Prostate gland (tissue), 2 donors: ENCODE measurements at places on chromosomes 16 and 17. TPM values are rescaled to one million over a fixed set of nuclear protein-coding genes. Genes with fewer than 3 reads are reported as not detected.
A peak's percentile ranks its signal among the peaks of the same experiment; 100 is the strongest.

- no peaks in the 10 kb centered on the region for H3K27me3 ChIP-seq
- no peaks in the 10 kb centered on the region for H3K36me3 ChIP-seq
- no peak overlapping the region for H3K27ac ChIP-seq
- DNase-seq = no peak
- no peak overlapping the region for H3K4me3 ChIP-seq
Measured at GRCh38 chr16:47643323-47644000, 182.3 kb downstream of the PHKB start.

GRCh38 chr16:20851601-20852000, 45.3 kb downstream of the REXO5 start:
- no peaks in the 10 kb centered on the region for H3K27me3 ChIP-seq
- no peak overlapping the region for H3K4me3 ChIP-seq
- peaks cover 14% of the 10 kb centered on the region for H3K4me1 ChIP-seq
- DNase-seq = peak; percentile 86
- peak overlapping the region; percentile 66 for H3K27ac ChIP-seq
- no peaks in the 10 kb centered on the region for H3K36me3 ChIP-seq

DNA sequence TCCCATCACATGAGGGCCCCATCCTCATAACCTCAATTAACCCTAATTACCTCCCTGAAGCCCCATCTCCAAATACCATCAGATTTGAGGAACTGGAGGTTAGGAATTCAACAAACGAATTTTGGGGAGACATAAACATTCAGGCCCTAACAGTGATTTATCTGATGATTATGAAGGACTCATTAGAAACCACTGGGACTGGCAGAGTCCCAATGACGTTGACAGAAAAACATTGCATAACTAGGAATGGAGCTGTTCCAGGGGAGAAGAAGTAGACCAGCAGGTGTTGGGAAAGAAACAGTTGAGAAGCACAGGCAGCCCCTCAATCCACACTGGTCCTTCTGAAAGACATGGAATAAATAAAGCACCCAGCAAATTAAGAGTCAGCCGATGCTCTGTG, 282.0 kb downstream of the MAP2K4 start:
- no peak overlapping the region for H3K27ac ChIP-seq
- no peaks in the 10 kb centered on the region for H3K4me1 ChIP-seq
- H3K27me3 ChIP-seq = no peaks in the 10 kb centered on the region
- H3K4me3 ChIP-seq = no peak overlapping the region

DNA sequence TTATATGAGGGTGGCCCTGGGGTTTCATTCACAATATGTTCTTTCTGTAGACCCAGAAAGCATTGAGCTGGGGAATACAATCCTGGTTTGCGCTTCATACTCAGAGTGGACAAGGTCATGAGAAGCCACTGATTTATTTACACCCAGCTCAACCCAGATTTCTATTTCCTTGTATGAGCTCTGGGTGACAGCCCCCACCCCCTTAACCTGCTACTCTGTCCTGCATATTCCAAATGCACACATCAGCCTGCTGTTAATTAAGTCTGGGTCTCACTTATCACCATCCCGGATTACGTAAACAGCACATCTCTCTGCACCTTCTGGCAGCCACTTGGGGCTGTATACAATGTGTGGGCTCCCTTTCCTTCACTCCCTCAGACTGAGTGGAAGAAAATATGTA, 102.4 kb downstream of the DNAH9 start:
- H3K4me3 ChIP-seq = no peak overlapping the region
- no peak for DNase-seq
- no peak overlapping the region for H3K27ac ChIP-seq
- no peaks in the 10 kb centered on the region for H3K27me3 ChIP-seq
- H3K36me3 ChIP-seq = no peaks in the 10 kb centered on the region

- no peaks in the 10 kb centered on the region for H3K4me1 ChIP-seq
- H3K27me3 ChIP-seq = no peaks in the 10 kb centered on the region
- H3K36me3 ChIP-seq = no peaks in the 10 kb centered on the region
- DNase-seq = no peak
Measured at GRCh38 chr16:85987750-85988078, 88.8 kb downstream of the IRF8 start.

- no peaks in the 10 kb centered on the region for H3K4me1 ChIP-seq
- no peaks in the 10 kb centered on the region for H3K27me3 ChIP-seq
- H3K4me3 ChIP-seq = peak within 1 kb of the TSS; percentile 50
- no peak within 1 kb of the TSS for H3K27ac ChIP-seq
Measured at GRCh38 chr16:57284209-57284951, at the start of gene PLLP. Gene PLLP (minus strand): TSS chr16:57284672. CDS start chr16:57284540, 132 bp downstream.

- no peak overlapping the region for H3K4me3 ChIP-seq
- no peaks in the 10 kb centered on the region for H3K36me3 ChIP-seq
- no peak overlapping the region for H3K27ac ChIP-seq
- H3K27me3 ChIP-seq = no peaks in the 10 kb centered on the region
- DNase-seq = no peak
Measured at GRCh38 chr17:50311112-50311460, 34.8 kb upstream of the XYLT2 start.

DNA sequence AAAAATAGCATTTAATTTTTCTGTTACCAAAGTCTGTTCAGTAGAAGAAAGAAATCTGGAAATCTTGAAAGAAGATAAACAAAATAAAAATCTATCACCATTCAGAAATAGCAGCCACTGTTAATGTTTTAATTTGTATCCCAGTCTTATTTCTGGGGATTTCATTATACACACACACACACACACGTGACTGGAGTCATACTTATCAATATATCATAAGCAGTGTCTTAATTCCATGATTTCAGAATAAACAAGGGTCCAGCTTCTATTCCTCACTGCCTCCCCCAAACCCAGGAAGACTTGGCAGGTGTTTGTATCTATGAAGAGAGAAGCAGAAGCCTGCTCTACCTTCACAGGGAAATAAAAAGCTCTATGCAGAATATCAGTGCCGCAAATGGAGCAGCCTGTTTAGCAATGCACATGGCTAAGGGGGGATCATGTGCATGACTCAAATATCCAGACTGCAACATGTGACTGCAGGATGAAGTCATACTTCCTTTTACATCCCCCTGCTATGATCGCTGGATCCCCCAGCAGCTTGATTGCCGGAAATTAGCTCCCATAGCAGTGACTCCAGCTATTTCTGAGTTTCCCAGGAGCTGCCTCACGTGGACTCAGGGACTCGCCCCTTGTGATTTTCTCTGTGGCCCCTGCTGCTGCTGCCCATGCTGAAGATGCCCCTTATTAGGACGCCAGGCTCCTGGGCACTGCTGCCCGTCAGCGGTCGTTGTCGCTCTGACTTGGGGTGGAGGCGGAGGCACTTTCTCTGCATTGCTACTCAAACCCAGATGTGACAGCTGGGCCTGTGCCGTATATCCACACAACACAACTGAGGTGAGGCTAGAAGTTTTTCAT, 341.0 kb downstream of the CPPED1 start:
- H3K4me1 ChIP-seq = no peaks in the 10 kb centered on the region
- H3K27ac ChIP-seq = no peak overlapping the region
- no peaks in the 10 kb centered on the region for H3K36me3 ChIP-seq
- no peak for DNase-seq

DNA sequence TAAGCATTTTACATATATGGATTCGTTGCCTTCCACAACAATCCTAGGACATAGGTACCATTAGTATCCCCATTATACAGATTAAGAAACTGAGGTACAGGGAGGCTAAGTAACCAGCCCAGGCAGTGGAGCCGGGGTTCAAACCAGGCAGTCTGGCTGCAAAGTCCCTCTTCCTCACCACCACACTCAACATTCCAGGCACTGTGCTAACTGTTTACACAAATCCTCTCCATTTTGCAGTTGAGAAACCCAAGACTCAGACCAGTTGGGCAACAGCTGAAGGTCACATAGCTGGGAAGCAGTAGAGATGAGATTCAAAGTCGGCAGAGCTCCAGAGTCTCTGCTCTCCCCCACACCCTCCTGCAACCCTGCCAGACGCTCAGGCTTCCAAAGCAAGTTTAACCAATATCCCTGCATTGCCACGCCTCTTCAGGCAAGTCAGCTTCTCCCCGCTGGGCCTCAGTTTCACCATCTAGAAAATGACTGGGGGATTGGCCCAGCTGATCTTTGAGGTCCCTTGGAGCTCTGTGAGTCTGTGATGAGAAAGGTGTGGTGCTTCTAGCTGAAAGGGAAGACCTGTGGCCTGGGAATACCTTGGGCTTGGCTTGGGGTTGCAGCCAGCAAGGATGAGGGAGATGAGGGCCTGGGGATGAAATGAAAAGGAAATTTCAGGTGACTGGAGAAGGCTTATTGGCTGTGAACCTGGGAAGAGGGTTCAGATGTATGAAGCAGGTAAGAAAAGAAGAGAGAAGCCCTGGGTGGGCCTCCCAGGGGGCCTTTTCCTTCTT, 14.0 kb downstream of the CCR7 start:
- H3K4me3 ChIP-seq = no peak overlapping the region
- no peaks in the 10 kb centered on the region for H3K27me3 ChIP-seq
- no peaks in the 10 kb centered on the region for H3K36me3 ChIP-seq
- peak overlapping the region; percentile 26 for H3K27ac ChIP-seq
- no peak for DNase-seq

- DNase-seq = no peak
- H3K27ac ChIP-seq = no peak overlapping the region
- no peak overlapping the region for H3K4me3 ChIP-seq
- H3K27me3 ChIP-seq = no peaks in the 10 kb centered on the region
Measured at GRCh38 chr17:78905116-78905515, 2.1 kb upstream of the CEP295NL start.

DNA sequence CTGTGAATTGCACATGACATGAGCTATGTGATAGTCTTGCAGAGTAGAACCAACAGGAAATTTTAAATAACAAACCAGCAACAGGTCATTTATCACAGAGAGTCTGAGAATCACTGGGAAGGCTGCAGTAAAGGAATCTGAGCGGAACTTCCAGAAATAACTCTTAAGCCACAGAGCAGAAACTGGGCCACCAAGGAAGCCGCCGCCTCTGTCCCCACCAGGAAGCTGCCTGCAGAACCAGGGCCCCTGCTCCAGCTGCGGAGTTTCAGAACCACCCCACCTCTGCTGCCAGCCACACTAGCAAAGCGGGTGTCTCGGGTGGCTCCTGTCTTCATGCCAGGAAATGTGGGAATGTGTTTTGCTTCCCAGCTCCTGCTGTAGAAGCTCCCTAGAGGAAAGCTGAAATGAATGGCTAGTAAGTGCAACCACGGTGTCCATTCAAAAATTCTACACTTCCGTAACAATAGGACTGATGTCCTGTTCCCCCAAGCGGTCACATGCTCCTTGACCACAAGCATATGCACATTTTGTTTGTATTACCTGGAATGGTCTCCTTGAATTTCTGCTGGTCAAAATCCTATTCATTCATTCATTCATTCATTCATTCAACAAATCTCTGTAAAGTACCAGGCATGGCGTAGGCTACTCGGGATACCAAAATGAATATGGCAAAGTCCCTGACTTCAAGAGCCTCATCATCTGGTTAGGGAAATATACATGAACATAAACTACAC, 7.7 kb upstream of the ITPRIPL2 start:
- H3K27me3 ChIP-seq = no peaks in the 10 kb centered on the region
- no peak overlapping the region for H3K27ac ChIP-seq
- H3K36me3 ChIP-seq = no peaks in the 10 kb centered on the region

DNA sequence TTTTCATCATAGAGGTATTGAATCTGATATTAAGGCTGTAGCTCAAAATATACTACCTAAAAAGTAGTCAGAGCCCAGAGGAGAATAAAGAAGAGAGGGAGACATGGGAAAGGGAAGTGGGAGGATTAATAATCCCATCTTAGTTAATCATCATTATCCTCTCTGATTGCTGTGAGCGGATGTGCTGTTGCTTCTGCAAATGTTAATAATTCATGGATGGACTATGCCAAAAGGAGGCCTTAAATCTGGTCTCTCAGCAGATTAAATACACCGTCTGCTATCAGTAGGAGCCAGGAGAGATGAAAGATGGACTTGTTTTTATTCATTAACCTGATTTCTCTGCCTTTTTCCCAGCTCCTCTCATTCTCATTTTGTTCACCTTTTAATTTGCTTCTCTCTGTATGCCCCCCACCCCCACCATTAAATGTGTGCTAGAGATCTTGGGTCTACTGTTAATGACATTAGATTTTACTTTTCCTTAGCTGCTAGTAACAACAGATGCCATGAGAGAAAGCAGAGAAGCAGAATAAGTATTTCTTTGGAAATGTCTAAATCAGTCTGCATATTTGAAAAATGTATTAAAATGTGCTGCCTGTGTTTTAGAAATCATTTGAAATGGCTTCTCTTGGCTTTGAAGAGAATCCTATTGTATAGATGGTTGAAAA, 44.2 kb downstream of the NUP93 start:
- H3K4me3 ChIP-seq = no peak overlapping the region
- DNase-seq = no peak
- H3K4me1 ChIP-seq = peaks cover 39% of the 10 kb centered on the region
- no peaks in the 10 kb centered on the region for H3K36me3 ChIP-seq
- no peaks in the 10 kb centered on the region for H3K27me3 ChIP-seq

DNA sequence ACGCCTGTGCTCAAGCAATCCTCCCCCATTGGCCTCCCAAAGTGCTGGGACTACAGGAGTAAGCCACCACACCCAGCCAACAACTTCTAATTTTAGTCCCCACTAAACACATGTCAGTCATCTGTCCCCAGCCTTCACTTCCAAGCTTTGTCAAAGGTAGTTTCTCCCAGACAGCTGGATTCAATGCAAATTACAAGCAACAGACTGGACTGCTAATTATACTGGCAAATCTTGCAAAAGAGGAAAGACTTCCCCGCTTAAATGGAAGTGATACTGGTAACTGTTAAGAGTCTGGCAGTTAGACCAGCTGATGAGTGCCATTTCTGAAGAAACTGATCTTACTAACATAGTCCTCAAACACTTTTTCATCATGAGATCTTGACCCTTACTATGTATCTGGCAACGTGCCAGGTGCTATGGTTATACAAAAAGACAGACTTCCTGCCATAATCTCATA, 8.2 kb upstream of the GGA2 start:
- H3K4me1 ChIP-seq = no peaks in the 10 kb centered on the region
- H3K27ac ChIP-seq = no peak overlapping the region
- H3K36me3 ChIP-seq = peaks cover 2% of the 10 kb centered on the region
- no peaks in the 10 kb centered on the region for H3K27me3 ChIP-seq
- no peak overlapping the region for H3K4me3 ChIP-seq

DNA sequence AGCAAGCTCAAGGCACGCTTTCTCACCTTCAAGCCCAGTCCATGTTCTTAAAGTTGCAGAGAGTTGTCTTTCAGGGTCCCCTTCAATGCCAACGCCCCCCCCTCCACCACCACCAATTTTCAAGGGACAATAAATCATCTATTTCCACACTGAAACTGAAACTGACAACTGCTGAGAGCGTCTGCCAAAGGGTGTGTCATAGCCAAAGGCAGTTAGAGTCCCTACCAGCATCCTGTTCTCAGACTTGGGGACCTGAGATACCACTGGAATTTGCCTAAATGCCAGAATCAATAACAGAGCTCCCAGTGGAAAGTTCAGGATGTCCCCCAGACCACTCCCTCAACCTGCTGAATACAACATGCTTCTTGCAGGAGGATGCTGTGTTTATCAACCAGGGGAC, 133.2 kb upstream of the SOX9 start:
- no peaks in the 10 kb centered on the region for H3K36me3 ChIP-seq
- DNase-seq = no peak
- no peak overlapping the region for H3K4me3 ChIP-seq
- H3K4me1 ChIP-seq = no peaks in the 10 kb centered on the region
- H3K27ac ChIP-seq = no peak overlapping the region
- no peaks in the 10 kb centered on the region for H3K27me3 ChIP-seq

Gene CFAP97D1
- not detected for total RNA-seq

Gene KRT36
- total RNA-seq = not detected

Gene CNTNAP4
- 0.05 TPM for total RNA-seq

Gene NPIPA3
- 2.2 TPM for total RNA-seq

Gene ANKFN1
- 3.0 TPM for total RNA-seq

Gene CCL4
- 0.57 TPM for total RNA-seq

Gene GPT2
- 49.8 TPM for total RNA-seq

Gene DVL2
- total RNA-seq = 52.3 TPM

Gene PNMT
- total RNA-seq = 2.7 TPM
